ENCODE measurements at places on chromosomes 4 and X.

GRCh38 chr4:146098397-146098796, 77.1 kb upstream of the LSM6 start:
- no peak for DNase-seq

DNA sequence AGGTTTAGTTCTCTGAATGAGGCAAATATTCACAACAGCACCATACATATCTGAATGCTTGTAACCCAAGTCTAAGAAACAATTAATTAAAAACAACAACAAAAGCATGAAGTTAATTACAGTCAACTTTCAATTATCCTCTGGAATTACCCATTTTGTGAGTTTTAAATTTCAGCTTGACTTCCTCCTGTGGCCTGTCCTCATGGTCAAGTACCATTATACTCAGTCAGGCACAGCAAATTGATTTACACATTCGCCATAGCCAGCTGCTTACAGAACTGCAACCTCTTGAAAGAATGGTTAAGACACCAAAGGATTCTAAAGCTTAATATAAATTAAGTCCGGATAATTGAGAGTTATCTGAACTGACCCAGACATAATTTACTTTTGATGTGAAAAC, 306.5 kb downstream of the CAMK2D start:
- DNase-seq, result no peak

- DNase-seq, result no peak
These were observed 1869.7 kb downstream of the STIM2 start for GRCh38 chr4:28730304-28730703.

DNA sequence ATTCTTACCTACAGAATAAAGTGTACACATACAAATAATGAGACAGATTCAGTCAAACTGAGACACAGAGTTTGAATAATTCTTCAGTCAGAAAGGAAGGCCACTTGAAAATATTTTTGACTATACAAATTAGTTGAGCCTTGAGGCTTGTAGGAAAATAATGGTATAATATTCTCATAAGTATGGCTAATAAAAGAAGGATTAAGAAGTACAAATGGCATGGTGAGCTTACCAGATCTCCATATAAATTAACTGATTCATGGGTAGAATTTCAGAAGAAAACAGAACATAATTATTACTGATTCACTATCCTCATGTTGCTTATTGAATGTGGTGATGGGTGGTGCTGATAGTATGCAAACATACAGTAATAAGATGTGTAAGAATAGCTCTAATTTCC, 401.1 kb downstream of the PCDH18 start:
- DNase-seq, result no peak

DNA sequence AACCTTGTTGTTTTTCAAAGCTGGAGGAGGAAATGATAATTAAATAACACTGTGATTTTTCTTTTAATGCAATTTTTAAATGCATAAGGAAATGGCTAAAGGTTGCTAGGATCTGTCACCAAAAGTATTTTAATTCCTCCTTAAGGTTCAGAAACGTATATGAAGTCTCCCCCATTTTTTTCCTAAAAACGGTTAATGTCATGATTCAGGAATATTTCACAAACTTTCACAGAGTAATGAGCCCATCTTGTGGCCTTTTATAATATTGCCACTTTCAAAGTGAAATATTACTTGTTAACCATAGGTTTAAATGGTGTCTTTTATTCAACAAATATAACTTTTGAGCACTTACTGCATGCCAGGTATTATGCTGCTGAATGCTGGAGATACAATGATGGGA, 99.5 kb upstream of the USP38 start:
- no peak for DNase-seq
